ENCODE measurements at places on chromosomes 2 and 18.

DNA sequence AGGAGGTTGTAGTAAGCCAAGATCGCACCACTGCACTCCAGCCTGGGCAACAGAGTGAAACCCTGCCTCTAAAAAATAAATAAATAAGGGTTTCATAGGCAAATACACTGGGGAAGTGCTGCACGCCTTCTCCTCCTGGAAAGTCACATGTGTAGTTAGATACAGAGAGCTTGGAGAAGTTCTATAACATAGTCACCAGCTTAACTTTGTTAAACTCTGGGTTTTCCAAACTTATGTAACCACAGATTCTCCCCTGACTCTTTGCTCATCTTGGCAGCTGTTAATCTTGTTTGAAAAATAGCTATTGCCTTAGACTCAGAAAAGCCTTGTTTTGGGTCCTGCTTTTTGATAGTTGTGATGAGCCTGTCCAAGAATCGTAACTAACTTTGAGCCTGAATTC, 25.2 kb downstream of the KIAA2012 start:
- DNase-seq = no peak

GRCh38 chr2:220276741-220277444, 649.5 kb downstream of the SLC4A3 start:
- no peak for DNase-seq

DNA sequence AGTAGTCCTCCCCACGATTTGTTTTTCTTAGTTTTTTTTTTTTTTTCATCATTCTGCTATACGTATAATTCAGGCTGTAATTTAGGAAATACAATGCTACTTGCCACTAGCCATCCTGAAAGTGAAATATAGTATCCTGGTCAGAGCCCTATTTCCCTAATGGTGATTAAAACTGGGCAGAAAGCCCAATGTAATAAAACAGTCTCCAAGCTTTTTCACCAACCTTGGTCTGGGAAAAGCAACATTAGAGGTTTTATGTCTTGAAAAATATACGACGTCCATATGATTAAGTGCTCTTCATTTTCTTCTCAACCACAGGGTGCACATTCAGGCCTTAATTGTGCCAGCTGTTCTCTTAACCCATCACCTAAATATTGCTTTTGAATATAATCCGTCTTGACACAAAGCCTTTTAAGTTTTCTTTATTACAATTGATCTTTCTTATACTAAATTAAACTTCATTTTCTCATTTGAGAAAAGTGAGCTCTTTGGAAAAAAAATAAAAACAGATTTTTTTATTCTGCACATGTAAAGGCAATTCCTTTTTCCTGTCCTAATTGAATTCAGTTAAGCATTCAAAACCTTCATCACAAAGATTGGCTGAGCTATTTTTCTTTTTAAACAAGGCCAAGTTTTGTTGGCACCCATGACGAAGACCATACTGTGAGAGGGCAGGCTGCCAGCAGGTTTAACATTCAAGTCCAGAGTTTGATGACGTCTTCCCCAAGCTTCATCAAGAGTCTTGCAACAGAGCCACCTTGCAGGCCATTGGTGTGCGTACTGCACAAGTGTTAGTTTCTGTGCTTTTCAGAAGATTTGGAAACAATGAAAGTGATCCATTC, 52.7 kb downstream of the MAP2 start:
- no peak for DNase-seq

DNA sequence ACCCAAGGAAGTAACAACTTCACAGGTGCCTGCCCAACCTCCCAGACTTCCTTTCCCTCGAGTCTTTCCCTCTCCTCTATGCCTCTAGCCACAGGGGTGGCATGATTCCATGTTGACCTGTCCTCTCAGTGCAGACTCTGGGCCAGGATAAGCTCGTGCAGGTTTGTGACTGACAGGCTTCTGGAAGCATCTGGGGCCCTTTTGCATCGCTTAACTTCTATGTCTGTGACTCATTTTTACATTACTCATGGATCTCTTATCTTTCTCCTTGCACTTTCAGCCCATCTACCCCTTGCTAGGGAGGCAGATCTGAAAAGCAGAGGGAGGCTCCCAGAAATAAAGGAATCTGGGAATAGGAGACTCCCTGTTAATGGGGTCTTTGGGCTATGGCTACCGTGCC, 98.5 kb upstream of the RIOK3 start:
- DNase-seq = no peak

- DNase-seq = no peak
Observed at GRCh38 chr2:224757934-224758548, 41.9 kb upstream of the CCDC195 start.

- no peak for DNase-seq
Observed at GRCh38 chr2:238415036-238415764, 11.5 kb upstream of the ASB1 start.

- DNase-seq = peak; percentile 15
Observed at GRCh38 chr2:118430510-118431164, 342.4 kb downstream of the INSIG2 start.

DNA sequence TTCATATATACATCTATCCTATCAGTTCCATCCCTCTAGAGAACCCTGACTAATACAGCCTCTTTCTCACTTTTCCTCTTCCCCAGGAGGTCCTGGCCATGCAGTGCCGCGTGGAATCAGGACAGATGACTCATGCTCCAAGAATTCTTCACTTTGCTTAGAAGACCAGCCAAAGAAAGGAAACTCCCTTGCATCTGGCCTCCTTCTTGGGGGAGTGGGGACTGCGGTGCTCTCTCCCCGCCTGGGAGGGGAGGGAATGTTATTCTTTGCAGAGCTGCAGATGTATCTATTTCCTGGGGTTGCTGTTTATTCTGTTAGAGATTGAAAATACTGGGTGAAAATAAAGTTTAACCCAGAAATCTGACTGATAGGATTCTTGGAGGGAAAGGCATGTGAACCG, 111.5 kb upstream of the SH3BP4 start:
- DNase-seq = peak; percentile 98
